Omental fat pad (tissue), 4 donors: ENCODE measurements at places on chromosomes 4 and X. TPM values are rescaled to one million over a fixed set of nuclear protein-coding genes. Genes with fewer than 3 reads are reported as not detected.

DNA sequence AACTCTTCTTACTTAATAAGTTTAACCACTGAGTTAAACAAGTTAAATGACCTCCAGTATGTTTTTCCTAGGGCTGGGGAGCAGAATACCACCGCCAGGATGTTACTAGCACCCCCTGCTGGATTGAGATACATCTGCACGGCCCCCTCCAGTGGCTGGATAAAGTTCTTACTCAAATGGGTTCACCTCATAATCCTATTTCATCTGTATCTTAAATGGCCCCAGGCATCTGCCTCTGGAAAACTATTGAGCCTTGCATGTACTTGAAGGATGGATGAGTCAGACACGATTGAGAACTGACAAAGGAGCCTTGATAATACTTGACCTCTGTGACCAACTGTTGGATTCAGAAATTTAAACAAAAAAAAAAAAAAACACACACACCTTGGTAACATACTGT is 61.5 kb upstream of the MMAA start:
- DNase-seq, result no peak

- DNase-seq, result peak; percentile 59
Observed at GRCh38 chr4:173522160-173522950, 7.7 kb downstream of the HAND2 start.

DNA sequence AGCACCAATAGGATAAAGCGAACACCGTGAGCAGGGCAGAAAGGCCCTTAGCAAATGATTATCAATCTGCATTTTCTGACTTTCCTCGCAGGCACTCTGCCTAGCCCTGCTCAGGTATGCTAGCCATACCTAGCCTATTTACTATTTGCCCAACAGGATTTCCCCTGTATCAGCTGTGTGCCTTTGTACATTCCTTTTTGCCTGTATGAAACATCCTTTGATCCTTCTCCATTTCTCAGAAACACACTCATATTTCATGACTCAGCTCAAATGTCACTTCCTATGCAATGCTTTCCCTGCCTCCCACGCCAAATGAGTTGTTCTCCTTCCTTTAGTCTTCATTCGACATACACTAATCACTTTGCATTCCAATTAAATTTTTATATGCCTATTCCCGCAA is 37.2 kb downstream of the PCDH7 start:
- no peak for DNase-seq

GRCh38 chr4:71004281-71004851 is 10.9 kb downstream of the DCK start:
- no peak for DNase-seq

DNA sequence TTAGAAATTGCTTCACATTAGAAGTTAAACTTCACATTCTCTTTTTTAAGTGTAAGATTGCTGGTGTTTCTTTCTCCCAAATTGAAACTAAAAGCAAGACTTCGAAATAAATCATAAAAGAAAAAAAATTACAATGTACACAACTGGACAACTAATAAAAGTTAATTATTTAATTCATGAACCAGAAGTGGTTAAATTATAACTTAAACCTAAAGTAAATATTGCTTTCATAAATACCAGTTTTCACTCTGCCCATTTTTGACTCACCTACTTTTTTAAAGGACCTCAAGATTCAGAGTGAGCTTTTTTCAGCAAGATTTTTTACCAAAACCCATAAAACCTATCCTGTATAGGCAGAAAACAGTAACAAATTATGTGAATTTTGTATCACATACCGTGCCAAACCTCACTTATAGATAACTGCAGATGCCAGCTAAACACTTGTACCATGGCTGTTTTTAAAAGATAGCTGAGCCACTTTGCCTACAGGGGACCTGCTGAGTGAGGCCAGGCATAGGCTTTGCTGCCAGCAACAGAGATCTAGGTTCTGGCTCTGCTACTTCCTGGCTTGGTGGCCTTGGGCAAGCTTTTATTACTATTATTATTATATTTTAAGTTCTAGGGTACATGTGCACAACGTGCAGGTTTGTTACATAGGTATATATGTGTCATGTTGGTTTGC is 259.8 kb downstream of the NR3C2 start:
- DNase-seq, result no peak

DNA sequence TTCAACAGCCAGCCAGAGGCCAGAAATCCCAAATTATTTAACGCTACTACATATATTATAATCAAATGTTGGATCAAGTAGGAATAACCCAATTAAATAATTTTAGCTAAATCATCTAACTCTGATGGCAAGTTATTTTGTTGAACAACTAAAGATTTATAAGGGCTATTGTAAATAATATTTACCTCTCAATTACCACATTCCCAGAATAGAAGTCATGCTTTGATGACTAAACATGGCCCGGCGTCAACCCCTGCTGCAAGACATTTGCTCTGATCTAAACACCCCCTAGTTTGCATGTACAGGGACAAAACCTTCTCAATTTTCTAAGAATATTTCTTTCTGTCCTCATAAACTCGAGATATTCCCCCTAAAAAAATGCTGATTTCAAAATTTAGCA is 14.2 kb downstream of the VEGFC start:
- DNase-seq, result no peak

- no peak for DNase-seq
Observed at GRCh38 chr4:98765771-98766170, 107.4 kb upstream of the TSPAN5 start.

The PTPN13 gene
- 23.5 TPM for total RNA-seq

The F8A1 gene
- 7.6 TPM for total RNA-seq

The CTSO gene
- 17.3 TPM for total RNA-seq

The THOC2 gene
- 85.7 TPM for total RNA-seq
